ENCODE measurements at places on chromosomes 3 and 15.

GRCh38 chr15:84715441-84716035, 401 bp downstream of the SEC11A start:
- DNase-seq, result no peak

- DNase-seq, result no peak
These were observed 85.2 kb upstream of the ADAMTS17 start for GRCh38 chr15:100426937-100427336.

GRCh38 chr3:36697229-36698001, 66.9 kb downstream of the DCLK3 start:
- no peak for DNase-seq

- DNase-seq, result no peak
These were observed 205.9 kb downstream of the MBNL1 start for GRCh38 chr3:152474585-152474984.

GRCh38 chr3:187955587-187955952, 198.4 kb upstream of the LPP start:
- DNase-seq, result no peak

DNA sequence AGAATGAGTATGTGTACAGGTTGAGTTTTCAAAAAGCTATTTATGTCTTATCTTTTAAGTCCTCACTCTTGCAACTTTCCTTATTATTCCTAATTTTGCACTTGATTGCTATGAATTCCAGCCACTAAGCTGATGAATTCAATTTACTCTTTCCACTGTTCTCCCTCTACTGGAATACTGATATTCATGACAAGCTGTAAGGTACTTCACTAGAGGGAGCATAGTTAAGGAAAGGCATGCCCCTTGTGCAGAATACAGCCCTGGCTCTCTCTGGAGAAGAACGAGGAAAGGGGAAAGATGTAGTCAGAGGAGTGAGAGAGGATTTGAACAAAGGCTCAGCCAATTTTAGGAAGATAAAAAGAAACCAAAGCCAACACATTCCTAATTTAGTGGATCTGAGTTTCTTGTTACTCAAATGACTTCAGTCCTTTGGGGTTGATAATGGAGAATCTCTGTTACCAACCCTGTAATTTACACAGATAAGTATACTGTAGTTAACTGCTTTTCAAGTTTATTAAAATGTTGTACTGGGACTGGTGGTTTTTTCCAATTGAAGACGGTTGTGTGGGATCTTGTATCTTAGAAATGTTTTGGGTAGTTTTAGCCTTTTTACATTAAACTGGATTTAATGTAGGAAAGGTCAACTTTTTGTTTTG, 4.0 kb downstream of the SCAANT1 start:
- no peak for DNase-seq

- no peak for DNase-seq
These were observed 63.5 kb downstream of the CHRD start for GRCh38 chr3:184443364-184443763.

- no peak for DNase-seq
These were observed 20.3 kb downstream of the KLHDC8B start for GRCh38 chr3:49191741-49192140.

DNA sequence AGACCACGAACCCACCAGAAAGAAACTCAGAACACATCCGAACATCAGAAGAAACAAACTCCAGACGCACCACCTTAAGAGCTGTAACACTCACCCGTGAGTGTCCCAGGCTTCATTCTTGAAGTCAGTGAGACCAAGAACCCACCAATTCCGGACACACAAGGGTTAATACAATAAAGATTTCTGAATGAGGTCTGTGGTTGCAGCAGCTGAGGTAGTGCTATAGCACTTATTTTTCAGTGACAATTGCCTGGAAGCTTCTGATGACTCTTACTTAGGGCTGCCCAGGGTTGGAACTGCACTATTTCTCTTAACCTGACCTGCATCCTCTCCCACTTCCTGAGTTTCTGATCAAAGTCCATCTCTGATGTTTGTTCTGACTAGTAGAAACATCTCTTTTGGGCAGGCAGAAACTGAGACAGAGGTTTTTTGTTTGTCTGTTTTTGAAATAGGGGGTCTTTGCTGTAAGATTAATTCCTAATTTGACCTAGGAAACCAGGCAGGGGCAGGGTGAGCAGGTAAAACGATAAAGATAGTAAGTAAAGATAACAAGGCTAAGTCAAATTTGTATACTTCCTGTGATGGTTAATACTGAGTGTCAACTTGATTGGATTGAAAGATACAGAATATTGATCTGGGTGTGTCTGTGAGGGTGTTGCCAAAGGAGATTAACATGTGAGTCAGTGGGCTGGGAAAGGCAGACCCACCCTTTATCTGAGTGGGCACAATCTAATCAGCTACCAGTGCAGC, 169.1 kb downstream of the GAP43 start:
- no peak for DNase-seq

GRCh38 chr3:54681706-54682105, 246.2 kb downstream of the LRTM1 start:
- no peak for DNase-seq

- DNase-seq, result no peak
These were observed 26.2 kb downstream of the CFAP20DC start for GRCh38 chr3:59023612-59024011.

DNA sequence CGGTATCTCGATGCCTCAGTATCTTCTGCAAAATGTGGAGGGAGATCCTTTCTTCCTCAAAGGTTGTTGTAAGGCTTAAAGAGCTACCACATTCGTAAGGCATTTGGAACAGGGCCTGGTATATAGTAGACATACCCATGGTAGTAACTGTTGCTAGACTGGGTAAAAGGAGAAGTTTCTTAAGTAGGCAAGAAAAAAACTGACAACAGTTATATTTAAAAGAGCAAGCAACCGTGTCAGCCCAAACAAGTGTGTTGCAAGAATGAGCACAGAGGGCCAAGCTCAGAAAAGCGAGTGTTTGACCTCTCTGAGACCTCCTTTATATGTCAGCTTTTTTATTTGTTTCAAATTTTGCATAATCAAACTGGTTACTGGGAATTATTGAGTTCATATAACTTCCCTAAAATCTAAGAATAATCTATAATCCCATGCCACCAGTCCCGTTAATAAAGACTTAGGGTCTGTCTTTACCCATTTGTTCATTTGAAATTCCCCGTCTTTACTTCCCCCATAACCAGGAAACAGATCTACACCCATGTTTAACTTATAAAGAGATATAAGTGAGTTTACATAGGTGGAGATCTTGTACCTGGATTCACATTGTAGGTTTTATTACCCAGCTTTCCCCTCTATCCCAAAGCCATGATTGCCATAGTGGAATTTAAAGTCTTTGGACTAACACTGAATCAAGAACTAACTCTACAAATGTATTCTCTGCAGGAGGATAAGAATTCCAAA, 7.3 kb downstream of the B3GNT5 start:
- DNase-seq, result no peak

DNA sequence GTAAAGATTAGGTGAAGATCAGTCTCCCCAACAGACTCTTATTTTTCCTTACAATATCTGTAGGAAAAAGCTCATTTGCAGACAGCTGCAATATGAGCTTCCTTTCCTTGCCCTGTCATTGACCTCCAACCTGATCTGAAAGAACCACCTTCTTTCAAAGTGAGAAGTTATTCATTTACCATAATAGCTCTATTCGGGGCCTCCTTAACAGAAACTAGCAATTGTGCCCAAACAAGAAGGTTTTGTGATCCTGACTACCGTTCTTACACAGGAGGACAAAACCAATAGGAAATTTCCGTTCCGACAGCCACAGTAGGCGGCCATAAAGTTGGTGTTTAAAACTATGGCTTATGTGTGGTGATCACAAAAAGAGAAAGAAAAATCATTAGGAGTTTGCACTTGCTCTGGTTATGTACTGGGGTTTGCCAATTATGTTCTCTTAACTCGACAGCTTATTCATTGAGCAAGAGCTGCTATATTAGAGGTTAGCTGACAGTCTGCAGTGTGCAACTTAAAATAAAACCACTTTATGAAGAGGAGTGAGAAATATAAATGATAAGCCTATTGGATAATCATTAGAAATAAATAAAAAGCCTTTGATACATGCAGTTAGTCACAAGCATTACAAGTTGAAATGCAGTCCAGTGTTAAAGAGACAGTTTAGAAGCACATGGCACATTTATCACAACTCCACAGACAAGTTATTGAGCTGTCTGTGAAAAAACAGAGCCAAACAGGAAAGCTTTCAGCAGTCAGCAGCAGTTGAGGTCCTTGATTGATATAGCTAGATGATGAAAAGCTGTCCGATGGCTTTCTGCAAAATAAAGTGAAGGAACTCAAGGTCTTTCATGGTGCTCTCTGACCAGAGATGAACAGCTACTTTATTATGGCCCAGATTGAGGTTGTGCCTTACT, 199.8 kb downstream of the WDR72 start:
- no peak for DNase-seq

DNA sequence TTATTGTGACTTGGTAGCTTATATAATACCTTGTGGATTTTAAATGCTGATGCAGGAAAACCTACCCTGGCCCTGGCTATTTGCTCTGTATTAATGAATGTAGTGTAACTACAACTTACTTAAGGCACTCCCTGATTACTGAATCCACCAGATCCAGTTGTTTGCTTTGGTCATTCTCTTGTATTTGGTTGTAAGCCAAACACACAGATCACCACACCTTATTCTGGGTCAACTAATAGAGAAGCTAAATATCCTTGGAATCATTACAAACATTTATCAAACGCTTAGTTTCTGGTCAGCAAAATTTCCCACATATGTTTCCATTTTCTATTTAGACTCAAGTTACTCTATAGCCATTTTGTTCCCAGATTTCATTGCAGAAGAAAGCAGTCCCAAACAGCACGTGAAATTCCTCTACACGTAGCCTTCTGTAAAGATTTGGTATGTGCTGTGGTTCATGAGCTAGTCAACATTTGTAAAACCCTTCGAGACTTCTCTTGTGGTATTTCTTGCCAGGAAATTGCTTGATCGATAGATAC, 322.6 kb downstream of the MEX3B start:
- DNase-seq, result no peak

DNA sequence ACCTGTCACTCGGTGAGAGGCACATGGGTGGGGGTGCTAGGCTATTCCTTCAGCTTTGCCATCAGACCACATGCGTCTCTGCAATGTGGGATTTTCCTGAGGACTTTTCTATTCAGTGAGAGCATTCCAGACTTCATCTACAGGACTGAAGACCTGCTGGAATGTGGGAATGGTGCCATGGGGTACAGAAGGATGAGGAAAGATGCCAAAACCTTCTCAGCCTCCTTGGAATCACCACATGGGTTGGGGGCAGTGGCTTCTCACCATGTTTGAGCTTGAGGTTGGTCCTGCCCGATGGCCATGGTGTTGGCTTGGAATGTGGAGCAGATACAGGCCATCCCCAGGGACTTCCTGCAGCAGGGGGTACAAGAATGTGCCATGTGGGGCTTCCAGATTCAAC, 80.9 kb upstream of the KLF13 start:
- no peak for DNase-seq

- DNase-seq, result no peak
These were observed 12.3 kb upstream of the PCSK6 start for GRCh38 chr15:101501703-101502373.

GRCh38 chr3:152328841-152329240, 60.1 kb downstream of the MBNL1 start:
- DNase-seq, result no peak

- no peak for DNase-seq
These were observed 7.2 kb upstream of the IVD start for GRCh38 chr15:40398413-40398873.

- DNase-seq, result no peak
These were observed 456.6 kb upstream of the CCDC54 start for GRCh38 chr3:106920609-106921008.

DNA sequence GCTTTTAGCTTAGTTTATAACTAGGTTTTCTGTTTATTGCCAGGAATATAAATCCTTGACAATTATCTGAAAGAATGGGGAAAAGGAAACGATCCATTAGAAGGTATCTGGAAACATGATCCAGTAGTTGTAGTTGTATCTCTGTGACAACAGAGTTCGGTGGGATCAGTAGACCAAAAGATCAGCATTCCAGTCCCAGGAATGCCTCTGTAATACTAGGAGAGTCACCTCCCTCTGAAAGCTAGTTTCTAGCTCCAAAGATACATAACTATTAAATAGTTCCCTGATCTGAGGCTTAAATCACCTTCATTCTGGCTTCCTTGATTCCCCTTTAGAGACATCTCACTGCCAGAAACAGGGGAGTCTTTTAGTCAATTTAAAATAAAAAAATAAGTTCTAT, 34.1 kb downstream of the MB21D2 start:
- no peak for DNase-seq

DNA sequence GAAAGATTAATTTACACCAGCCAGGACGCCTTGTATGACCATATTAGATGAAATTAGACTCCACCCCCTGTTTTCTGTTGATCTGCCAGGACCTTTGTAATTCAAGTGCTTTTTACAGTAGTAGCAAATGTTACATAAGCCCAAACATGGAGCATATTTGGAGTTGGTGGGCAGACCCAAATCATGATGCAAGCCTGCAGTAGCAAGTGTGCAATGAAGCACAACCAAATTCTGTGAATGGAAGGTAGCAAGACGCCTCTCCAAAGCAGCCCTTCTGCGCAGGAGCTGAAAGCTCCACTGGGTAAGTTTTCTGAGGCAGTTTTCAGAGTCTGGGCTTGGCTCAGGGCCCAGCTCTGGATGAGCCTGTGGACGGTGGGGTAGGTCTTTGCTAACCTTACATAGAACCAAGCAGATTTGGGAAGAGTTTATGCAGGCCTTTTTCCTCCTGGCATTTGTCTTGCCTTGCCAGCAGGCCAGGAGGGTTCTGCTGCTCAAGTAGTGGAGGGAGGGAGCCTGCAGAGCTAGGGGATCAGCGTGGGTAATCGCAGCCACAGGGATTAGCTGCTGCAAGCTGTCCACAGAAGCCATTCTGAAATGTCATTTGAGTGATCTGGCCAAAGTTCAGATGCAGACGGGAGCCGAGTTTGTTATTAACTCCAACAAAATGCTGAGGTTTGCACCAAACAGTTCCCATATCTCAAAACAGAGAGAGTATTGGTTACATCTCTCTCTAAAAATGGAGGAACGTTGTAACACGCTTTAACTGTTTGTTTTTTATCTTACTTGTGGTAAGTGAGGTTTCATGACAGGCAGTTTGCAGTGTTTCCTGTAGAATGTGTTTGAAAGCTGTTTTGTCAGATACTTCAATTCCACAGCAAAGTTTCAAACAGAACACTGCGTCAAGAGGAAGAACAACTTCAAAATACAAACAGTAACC, 55.4 kb downstream of the PSMD6 start:
- DNase-seq, result no peak

DNA sequence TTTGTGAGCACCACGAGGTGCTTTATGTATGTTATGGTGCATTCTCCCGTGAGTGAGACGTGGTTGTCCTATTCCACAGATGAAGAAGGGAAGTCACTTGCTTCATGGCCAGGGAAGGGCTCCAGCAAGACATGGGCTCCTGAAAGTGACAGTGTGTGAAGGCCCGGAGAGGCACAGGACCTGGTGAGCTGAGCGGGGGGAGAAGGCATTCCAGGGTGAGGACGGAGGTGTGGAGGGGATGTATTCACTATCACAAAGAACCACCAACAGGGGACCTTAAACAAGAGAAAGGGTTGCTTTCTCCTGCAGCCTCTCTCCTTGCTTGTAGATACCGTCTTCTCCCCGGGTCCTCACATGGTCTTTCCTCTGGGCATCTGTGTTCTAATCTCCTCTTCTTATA, 139.1 kb downstream of the FBLN2 start:
- no peak for DNase-seq

GRCh38 chr3:58202917-58203360, 7.8 kb downstream of the DNASE1L3 start:
- DNase-seq, result no peak

All from omental fat pad (tissue), 4 donors.